ENCODE measurements at places on chromosomes 1 and 21.

- no peak for DNase-seq
Measured at GRCh38 chr1:115837341-115837739, 3.6 kb downstream of the NHLH2 start.

- DNase-seq = no peak
Measured at GRCh38 chr21:33412832-33413519, 9.8 kb downstream of the IFNGR2 start.

DNA sequence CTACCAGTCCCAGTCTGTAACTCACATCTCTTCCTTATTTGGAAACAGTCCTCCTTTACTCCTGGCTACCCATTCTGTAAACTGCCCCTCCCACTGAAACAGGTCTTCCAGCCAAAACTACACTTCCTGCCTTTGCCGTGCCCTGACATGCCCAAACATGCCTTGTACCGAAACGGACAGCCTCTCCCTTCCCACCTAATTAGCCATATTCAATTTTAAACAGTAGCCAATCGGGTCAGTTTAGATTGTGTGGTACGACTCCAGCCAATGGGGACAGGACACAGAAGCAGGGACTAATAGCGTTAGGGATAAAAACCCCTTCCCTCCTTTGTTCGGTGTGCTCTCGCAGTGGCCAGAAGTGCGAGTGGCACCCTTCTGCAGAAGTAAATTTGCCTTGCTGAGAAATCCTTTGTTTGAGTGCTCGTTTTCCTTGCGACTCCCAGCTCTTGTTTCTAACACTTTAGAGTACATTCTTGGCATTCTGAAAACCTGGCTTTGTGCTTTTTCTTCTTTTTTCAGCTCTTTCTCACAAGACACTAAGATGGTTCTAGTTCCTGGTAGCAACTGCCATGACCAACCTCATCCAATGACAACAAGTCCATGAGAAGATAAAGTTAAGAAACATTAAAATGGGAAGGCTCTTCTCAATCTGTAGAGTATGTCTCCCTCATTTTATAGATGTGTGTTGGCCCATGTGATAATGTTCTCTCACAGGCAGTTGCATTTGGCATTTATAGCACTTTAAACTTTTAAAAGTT lies 325.1 kb upstream of the GREM2 start:
- DNase-seq = no peak

- DNase-seq = no peak
Measured at GRCh38 chr21:39503123-39503762, 51.5 kb downstream of the SH3BGR start.

DNA sequence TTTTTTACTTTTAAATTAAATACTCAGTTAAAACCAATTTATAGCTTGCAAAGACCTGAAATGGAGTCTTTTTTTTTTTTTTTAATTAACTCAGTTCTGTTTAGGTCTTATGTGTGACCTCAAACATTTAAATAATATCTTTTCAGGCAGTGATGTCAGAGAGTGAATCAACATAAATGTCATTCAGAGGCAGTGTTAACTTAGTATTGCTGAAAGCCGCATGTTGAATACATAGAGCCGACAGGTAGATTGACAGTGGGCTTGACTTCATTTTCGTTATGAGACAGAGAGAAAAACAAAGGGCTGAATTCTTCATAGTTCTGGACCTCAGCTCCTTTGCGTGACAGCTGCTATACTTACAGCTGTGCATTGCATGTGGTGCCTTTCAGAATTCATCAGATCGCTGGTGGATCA lies 51.5 kb downstream of the PRDM2 start:
- no peak for DNase-seq

DNA sequence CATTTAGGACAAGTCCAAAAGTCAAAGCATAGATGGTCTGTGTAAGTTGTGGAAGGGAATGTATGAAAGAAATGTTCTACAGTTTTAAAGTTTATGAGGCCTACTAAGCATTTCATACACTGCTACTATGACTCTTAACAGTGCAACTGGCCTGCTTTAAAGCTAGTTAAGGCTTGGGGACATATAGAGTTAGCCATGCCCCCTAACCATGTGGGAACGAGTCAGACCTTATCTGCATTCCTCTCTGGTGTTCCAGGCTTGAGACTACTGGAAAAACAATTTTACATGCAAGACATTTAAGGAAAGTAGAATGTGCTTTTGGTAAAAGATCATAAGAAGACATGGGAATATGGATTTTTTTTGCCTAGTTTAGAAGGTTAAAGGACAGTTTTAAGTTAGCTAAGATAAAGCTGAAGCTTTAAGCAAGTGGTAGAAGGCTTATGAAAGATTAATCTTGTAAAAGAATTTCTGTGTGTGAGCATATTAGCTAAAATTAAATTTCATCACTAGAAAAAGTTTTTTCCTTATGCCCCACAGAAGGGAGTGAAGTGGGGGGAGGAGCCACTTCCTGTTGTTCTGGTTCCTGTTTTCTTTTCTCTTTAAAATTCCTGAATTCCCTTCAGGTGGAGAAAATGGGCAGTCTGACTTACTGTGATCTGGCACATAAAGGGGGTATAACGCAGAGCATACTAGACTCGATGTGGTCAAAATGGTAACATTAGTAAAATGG lies 8.9 kb upstream of the CD48 start:
- no peak for DNase-seq

DNA sequence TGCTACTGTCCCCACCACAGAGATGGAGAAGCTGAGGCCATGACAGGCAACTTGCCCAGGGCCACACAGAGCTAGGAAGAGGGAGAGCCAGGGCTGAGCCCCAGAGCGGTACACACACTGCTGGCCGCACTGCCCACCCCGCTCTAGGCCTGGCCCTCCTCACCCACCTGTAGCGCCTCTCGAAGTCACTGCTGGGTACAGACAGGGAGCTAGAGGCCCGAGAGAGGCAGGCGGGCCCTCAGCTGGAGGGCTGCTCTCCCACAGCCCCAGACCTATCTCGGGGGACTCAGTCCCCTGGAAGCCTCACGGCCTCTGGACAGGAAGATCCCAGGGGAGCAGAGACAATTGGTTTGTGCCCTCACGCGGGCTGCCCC lies 17.3 kb upstream of the PLEKHG5 start:
- DNase-seq = no peak

DNA sequence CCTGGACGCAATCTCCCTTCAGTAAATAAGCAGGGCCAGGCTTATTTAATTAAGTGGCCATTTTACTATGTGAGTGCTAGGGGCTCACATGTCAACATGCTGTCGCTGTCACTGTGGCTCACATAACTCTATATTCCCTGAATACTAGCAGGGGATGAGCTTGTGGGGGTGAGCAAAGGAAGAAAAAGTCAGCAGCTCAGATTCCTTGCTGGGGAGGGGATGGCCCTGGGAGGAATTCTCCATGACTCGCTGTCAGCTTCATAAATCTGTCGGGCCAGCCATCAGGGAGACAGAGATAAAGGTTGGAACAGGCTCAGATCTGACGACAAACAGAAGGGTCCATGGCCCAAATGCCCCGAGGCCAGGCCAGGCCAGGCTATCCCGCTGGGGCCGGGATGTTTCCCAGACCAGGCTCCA lies 26.0 kb upstream of the PLEKHG5 start:
- DNase-seq = no peak

- no peak for DNase-seq
Measured at GRCh38 chr1:118249641-118250040, 64.6 kb upstream of the SPAG17 start.

GRCh38 chr1:41895552-41895951 lies 23.2 kb downstream of the HIVEP3 start:
- no peak for DNase-seq

GRCh38 chr21:43274946-43275310 lies 106.1 kb downstream of the CRYAA start:
- DNase-seq = no peak

GRCh38 chr1:112546076-112546475 lies 37.3 kb downstream of the WNT2B start:
- no peak for DNase-seq

DNA sequence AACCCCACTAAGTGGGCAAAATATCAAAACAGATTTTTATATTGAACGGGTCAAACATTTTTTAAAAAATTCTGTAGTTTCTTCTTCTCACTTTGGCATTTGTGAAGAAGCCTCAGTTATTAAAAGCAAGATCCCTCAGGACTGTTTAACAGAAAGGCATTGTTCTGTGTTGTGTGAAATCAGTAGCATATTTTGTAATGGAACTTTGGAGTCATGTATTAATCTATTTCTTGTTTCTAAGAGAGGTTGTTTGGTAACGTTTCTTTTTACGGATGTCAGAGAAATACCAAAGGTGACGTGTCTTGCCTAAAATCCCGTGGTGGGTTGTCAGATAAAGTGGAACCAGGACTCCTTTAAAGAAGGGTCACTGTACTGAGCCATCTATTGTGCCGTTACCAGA lies 23.7 kb downstream of the GPR137B start:
- no peak for DNase-seq

- DNase-seq = no peak
Measured at GRCh38 chr1:51551848-51552296, 32.8 kb upstream of the EPS15 start.

DNA sequence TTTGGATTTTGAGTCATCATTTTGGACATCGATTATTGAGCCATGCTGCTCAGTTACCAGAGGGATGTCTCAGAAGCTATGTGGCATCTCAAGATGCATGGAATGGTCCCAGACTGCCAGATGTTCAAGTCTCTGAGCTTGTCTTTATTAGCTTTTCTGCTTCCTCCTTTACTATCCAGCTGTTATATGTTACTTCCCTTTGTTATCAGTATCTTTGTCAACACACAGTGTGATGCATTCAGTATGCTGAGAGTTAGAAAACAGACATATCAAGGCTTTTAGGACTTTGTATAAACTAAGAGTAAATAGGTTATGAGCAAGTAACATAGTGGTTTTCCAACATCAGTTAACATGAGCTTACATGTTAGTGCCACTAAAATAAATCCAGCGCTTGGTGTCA lies 474.5 kb downstream of the DSCAM start:
- DNase-seq = no peak

DNA sequence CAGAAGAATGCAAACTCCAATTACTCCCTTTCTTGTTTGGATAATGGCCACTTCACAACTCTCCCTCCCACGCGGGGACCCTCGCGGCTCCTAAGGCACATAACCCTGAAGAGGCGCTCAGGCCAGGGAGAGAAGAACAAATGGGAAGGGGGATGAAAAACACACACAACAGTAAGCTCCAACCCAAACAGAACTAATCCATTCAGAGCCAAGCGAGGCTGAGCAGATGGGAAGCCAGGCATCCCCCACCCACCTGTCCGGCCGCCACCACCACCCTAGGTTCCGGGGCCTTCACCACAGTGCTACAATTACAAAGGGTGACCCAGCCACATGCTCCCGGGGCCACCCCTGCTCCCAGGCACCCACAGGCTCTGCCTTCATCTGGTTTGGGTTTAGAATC lies 101.5 kb downstream of the MRPL37 start:
- DNase-seq = no peak

DNA sequence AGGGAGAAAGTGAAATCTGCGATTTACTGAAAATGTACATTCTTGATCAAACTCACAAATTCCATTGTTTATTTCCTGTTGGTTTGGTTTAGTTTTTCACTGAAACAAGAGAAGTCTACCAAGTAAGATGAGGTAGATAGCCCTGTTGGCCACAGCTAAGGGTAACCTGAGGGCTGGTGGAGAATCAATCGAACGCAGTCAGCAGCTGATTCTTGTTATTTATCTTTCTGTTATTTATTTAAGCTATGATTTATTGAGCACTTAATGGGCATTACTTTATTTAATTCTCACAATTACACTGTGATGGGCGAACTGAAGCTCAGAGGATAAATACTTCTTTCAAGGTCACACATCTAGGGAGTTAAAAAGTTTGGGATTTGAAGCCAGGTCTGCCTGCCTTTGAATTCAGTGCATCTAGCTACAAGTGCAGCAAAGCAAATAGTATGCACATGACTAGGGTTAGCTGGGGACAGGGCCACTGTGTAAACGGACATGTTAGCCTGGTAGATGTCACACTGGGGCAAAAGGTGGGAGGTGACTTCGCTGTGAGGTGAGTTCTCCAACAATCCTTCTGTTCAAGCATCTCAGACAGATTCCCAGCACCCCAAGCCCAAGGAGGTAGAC lies 106.5 kb upstream of the GADD45A start:
- DNase-seq = no peak

DNA sequence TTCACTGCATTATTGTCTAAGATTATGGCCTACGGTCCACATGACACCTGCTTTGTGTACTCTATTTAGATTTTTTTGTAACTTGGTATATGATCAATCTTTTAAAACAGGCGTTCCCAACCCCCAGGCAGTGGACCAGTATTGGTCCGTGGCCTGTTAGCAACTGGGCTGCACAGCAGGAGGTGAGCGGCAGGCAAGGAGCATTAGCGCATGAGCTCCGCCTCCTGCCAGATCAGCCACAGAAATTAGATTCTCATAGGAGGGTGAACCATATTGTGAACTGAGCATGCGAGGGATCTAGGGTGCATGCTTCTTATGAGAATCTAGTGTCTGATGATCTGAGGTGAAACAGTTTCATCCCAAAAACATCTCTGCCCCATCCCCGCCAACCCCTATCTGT lies 228.4 kb upstream of the NR5A2 start:
- no peak for DNase-seq

- DNase-seq = no peak
Measured at GRCh38 chr1:81551946-81552345, 248.8 kb upstream of the ADGRL2 start.

GRCh38 chr1:39401106-39401505 lies 90.3 kb upstream of the BMP8A start:
- no peak for DNase-seq

- no peak for DNase-seq
Measured at GRCh38 chr21:15333951-15334350, 269.2 kb upstream of the NRIP1 start.

GRCh38 chr1:67752306-67752705 lies 67.3 kb downstream of the GADD45A start:
- DNase-seq = no peak

DNA sequence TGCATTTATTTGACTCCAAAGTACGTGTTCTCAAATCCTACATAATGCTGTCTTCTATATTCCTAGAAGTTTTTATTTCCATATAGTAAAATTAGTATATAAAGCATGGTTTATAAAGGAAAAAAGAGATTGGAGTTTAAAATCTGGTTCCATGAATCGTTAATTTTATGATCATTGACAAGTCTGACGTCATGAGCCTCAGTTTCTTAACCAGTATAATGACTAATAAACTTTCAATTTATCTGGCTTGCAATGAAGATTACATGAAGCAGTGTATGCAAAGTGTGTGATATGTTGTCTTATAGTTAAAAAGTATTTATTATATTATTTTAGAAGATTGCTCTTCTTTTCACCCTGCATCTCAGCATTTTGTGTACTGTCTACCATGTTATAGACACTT lies 421.4 kb upstream of the LRRC7 start:
- no peak for DNase-seq

DNA sequence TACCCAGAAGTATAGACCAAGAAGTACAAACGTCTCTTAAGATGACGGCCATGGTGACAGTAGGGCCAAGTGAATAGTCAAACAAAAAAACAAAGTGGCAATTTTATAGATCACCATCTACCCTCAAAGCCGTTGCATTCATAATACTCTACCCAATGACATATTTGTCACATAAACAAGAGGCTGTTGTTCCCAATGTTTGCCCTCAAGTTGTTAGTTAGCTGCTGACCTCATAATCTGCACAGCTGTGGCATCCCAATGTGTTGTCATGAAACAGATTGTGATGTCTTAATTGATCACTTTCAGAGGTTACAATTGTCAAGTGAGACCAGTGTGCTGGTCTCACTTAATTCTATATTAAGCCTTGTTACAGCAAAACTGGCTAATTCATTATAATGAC lies 333.8 kb downstream of the ST6GALNAC3 start:
- no peak for DNase-seq

GRCh38 chr1:94863919-94864318 lies 43.8 kb downstream of the SLC44A3 start:
- DNase-seq = peak; percentile 72
